ENCODE measurements at places on chromosomes 2 and 18.

DNA sequence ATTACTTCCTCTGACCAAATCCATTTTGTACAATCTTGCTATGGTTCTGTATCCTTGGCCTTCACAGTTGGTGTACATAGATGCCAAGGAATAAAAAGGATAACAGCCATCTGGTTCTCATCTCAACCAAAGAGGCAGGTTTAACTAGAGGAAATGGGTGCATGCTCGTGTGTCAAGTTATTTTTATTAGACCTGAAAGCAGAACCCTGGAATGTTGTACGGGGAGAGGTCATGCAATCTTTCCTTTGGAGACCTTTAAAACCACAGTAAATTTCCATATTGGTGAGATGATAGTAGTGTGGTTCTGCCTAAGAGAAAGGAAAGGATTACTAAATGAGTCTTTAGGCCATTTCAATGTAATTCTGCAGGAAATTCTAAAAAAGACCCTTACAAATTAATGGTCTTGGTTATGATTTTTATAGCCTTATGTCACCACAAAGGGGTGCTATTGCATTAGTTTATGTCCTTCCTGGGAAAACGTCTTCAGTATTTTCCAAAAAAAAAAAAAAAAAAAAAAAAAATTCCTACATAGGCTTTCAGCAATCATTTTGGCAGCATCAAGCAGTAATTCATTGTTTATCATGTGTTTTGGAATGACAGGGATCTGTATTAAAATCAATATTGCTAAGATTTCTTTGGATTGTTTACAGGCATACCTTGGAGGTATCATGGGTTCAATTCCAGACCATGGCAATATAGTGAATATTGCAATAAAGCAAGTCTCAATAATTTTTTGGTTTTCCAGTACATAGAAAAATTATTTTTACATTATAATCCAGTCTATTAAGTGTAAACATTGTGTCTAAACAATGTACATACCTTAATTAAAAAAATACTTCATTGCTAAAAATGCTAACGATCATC, 270.8 kb downstream of the NYAP2 start:
- DNase-seq: no peak

DNA sequence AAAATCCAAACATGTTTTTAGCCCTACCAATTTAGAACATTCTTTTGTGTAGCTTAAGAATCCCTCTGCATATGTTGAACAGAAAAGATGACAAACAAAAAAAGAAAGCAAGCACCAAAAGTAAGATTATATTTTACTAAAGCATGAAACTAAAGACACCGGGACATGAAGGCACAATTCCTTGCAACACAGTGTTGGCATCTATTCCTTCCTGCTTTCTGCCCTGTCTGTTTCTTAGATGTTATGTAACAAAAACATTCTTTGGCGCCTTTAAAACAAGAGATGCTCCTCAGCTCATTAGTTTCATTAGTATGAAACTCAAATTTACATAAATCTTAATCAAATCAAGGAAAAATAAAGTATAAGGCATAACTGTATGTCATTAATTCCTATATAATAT, 106.6 kb downstream of the TMEM131 start:
- no peak for DNase-seq

GRCh38 chr2:234181121-234181520, 130.6 kb downstream of the SPP2 start:
- no peak for DNase-seq

DNA sequence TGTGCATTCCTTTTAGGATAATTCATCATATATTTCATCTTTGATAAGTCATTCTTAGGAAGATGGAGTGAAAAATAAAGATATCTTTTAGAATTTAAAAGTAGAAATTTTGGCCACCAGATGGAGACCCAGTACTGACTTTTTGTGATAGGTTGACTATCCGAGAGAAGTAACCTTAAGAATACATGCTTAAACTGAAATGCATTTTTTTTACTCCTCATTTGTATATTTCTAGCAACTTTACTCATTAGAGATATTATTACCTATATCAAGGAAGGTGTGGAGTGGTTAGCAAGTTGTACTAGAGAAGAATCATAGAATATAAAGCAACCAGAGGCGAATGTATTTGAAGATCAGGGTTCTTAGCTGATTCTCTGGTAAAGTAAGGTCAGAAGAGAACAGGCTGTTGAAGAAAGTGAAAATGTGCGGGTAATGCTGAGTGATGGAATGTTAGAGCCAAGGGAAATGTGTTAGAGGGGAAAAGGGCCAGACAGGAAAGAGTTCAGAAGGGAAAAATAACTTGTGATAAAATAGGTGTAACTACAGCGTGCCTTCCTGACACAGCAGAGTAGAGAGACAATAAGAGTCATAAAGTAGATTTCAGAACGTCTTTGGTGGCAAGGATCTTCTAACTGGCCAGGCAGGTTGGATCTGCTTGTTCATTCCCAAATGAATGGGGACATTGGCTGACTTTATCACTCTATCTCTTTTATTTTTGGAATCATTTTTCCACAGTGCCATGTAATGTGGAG, 52.3 kb downstream of the TDRD15 start:
- no peak for DNase-seq

DNA sequence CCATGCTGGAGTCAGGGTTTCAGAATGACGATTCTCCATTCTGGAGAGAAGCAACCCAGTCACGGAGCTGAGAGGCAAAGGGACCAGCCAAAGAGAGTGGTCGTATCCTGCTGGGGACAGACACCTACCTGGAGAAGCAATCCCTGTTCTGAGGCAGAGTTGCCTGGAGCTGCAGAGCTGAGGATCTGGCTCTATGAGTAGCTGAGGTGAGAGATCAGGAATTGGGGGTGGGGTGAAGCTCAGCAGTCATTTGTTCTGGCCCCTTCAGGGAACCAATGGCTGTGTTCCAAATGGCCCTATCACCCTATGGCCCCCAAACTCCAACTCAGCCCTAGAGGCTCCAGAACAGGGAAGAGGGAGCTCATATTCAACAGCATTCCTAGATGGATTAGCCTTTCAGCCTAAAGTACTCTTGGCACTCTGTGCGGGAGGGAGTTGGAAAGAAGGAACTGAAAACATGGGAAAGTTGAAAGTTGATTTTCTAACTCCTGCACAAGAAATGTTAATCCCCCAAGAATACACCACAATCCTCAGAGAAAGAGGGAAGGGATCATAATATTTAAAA, 3.3 kb upstream of the ATRAID start:
- no peak for DNase-seq

GRCh38 chr2:146634230-146635097, 1210.4 kb upstream of the ACVR2A start:
- DNase-seq: no peak

- no peak for DNase-seq
Measured at GRCh38 chr2:151024696-151025251, 236.9 kb downstream of the RBM43 start.

Measured in stimulated activated CD4-positive, alpha-beta T cell treated with anti-CD3 and anti-CD28 coated beads, Interleukin-15, amount 100 ng/mL, for 1 hour (primary cell).